Activated T-helper 17 cell treated with anti-CD3 and anti-CD28 coated beads, Interleukin-2, amount 50 U/mL, for 72 hours (primary cell): ENCODE measurements at places on chromosomes 13 and 19.

DNA sequence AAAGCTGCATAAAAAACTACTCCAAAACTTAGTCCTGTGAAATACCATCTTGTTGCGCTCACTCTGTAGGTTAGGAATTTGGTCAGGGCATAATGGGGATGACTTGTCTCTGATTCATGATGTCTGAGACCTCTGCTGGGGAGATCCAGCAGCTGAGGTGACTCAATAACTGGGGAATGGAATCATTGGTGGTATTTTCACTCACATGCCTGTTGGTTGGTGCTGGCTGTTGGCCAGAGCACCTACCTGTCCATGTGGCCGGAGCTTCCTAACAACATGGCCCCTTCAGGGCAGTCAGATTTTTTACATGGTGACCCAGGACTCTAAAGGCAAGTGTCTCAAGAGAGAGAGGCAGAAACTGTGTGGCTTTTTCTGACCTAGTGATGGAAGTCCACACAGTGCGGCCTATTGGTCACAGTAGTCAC, 7.4 kb upstream of the ESD start:
- peak; percentile 74 for ATAC-seq

- ATAC-seq: no peak
Measured at GRCh38 chr13:95160112-95160906, 140.9 kb downstream of the ABCC4 start.

- ATAC-seq: no peak
Measured at GRCh38 chr13:110303644-110304043, 3.3 kb downstream of the COL4A1 start.

GRCh38 chr13:112347986-112348385, 28.2 kb upstream of the SPACA7 start:
- ATAC-seq: no peak

GRCh38 chr13:26255691-26256277, 1.9 kb downstream of the CDK8 start:
- no peak for ATAC-seq

GRCh38 chr19:29372921-29373797, 152.6 kb upstream of the VSTM2B start:
- no peak for ATAC-seq

DNA sequence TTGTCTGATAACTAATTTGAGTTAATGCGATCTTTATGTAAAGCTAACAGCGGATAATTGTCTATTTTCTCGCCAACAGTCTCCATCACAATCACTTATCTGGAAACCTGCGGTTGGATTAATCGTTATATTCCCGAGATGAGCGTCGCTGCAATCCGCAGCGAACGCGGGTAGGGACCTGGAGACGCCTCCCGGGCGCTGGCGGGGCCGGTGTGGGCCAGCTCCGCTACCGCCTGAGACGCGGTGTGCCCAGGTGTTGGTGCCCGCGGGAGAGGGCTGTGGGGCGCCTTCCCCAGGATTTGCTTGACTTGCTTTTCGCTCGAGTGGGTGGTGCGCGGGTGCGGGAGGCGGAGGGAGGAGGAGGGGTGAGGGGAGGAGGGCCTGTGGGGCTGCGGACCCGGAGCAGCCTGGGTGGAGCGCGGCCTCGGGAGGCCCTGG, 38.3 kb downstream of the SOX1 start:
- ATAC-seq: no peak

GRCh38 chr13:35925669-35926068, 205.5 kb downstream of the DCLK1 start:
- no peak for ATAC-seq

- no peak for ATAC-seq
Measured at GRCh38 chr19:49592486-49593232, 1.7 kb downstream of the PRR12 start.

GRCh38 chr19:39183104-39183503, 13.7 kb upstream of the NCCRP1 start:
- no peak for ATAC-seq

DNA sequence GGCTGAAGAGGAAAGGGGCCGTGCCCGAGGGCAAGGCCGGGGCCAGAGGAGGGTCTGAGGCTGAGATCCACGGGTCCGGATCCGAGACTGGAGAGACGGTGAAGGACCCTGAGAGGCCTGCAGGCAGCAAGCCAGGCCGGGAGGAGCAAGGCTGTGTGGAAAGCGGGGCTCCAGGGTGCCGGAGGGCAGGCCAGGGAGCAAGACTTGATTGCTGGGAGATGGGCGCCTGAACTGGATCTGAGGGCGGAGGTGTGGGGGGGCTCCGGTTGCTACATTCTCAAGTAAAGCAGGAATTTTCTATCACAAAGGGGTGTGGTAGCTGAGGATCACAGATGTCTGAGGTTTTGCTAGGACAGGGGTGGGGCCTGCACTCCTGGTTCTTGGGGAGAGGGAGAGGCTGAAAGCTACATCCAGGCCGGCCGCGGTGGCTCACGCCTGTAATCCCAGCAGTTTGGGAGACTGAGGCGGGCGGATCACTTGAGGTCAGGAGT, 3.8 kb downstream of the MAMSTR start:
- no peak for ATAC-seq

GRCh38 chr19:30710721-30711120, 338.5 kb downstream of the ZNF536 start:
- no peak for ATAC-seq

GRCh38 chr19:16386619-16387240, 62.1 kb downstream of the KLF2 start:
- peak; percentile 61 for ATAC-seq

DNA sequence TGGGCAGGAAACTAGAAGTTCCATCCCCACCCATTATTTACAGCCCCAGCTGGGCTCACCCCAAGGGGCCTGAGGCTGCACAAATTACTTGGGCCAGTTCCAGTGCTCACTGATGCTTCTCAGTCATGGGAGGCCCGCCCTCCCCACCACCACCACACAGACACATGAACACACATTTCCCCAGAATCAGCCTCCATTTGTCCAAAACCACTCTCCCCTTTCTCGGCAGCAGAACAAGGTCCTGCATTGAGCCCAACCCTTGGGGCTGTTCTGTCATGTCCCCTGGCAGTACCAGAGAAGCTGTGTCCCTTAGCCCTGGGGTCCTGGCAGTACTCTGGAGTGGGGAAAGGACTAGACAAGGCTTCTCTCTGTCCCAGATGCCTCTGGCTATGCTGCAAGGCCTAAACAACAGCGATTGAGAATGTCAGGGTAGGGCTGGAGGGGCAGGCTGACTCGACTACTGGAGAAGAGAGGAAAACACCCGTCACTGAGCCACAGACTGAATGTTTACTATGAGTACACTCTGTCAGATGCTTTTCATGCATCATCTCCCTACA, 21.8 kb downstream of the SAMD4B start:
- peak; percentile 60 for ATAC-seq

DNA sequence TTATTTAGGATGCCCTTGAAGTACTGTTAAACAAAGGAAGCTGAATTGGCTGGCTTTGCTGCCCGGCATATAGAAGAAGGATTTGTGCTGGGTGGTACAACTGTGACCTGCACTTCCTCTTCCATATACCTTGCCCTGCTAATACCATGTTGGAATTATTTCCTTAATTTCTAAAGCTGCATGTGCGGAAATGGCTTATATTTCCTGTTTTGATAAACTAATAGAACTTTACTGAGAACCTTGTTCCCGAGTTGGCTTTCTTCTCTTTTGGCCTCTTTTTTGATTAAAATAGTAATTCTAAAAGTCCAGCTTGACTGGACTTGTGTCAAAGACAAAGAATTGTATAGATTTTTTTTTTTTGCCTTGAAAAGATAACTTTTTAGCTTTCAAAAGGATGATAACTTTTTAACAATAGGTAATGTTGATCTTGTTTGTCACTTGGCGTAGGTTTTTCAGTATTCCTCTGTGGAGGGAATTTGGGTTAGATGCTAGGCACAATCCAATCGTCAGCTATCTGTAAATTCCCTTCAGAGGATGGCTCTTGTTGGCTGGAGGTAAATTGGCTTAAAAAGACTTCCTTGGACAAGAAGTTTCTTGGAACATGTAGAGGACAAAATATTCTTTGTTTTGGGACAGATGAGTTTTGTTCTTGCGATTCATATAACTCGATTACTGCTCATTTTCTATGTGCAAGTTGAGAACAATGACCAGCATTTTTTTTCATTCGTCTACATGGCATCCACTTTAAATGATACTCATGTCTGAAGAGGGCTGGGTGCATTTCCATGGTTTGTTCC, 41.4 kb downstream of the COL4A2 start:
- ATAC-seq: no peak

DNA sequence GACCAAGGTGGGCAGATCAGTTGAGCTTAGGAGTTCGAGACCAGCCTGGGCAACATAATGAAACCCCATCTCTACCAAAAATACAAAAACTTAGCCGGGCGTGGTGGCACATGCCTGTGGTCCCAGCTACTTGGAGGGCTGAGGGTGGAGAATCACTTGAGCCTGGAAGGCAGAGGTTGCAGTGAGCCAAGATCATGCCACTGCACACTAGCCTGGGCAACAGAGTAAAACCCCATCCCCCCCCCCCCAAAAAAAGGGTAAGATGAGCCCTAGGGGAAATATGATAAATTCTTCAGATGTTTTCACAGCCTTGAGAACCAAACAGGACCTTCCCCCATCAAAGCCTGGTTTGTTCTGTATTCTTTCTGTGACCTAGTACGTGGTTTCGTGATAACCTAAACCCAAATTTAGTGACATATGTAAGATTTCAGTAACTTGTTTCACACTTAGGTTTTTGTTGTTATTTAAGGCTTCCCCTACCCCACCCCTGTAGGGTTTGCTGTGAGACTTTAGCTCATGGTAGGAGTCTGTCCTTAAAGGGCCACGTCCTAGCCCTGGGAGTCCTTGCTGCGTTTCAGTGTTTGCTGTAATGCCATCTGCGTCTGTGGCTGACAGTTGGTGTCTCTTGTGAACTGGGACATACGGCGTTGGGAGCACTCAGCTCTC, 49.6 kb downstream of the MYO9B start:
- ATAC-seq: peak; percentile 71

DNA sequence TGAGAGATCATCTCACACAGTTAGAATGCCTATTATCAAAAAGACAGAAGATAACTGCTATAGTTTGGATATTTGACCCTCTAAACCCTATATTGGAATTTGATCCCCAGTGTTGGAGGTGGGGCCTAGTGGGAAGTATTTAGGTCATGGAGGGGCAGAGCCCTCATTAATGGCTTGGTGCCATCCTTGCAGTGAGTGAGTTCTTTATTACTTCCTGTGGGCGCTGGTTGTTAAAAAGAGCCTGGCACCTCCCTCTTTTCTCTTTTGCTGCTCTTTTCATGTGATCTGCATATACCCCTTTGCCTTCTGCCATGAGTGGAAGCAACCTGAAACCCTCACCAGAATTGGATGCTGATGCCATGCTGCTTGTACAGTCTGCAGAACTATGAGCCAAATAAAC, 66.8 kb downstream of the TDRD3 start:
- no peak for ATAC-seq

DNA sequence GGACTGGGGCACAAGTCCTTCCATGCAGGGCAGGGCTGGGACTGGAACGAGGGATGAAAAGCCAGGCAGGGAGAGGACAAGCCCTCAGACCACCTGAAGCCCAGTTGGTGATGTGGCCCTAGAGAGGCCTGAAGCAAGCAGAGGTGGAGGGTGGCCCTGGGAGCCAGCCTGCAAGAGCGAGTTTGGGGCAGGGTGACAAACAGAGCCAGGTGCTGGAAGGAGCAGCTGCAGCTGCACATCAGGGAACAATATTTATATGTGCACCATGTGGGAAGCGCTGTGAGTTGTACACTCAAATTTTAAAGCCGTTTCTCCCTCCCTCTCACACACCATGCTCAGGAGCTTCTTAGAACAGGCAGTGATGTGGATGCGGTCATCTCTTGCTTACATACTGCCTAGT, 67.8 kb downstream of the FGF9 start:
- no peak for ATAC-seq

DNA sequence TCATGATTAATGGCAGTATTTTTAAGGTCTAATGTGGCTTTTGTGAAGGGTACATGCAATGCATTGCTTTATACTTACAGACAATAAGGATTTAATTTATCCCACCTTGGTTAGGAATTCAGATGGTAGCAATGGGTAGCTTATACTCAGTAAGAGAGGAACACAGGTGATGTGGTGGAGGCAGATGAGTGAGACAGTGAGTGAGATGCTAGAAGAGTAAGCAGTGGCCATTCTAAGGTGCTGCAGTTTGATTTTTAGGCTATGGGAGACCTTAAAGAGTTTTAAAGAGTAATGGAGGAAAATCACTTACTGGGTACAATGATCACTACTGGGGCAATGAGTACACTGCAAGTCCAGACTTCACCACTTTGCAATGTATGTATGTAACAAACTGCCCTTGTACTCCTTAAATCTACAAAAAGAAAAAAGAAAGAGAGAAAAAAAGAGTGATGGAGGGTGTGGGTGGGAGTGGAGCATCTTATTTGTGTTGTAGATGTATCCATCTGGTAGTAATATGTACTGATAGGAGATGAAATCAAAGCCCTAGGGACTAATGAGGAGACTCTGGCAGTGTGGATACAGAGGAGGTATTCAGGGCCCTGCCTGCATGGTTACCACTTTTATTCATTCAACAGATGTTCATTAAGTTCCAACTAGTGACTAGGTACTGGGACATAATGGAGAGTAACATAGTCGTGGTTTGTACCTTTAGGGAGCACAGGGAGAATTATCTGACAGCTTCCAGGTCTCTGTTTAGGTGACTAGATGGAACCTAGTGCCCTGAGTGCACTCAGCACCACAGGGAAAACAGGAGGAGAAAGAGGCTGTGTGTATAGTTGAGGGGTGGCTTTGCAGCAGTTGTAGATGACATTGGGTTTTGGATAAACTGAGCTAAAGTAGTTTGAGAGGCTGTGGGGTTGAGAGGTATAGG, 99.0 kb downstream of the GPC6 start:
- ATAC-seq: no peak

DNA sequence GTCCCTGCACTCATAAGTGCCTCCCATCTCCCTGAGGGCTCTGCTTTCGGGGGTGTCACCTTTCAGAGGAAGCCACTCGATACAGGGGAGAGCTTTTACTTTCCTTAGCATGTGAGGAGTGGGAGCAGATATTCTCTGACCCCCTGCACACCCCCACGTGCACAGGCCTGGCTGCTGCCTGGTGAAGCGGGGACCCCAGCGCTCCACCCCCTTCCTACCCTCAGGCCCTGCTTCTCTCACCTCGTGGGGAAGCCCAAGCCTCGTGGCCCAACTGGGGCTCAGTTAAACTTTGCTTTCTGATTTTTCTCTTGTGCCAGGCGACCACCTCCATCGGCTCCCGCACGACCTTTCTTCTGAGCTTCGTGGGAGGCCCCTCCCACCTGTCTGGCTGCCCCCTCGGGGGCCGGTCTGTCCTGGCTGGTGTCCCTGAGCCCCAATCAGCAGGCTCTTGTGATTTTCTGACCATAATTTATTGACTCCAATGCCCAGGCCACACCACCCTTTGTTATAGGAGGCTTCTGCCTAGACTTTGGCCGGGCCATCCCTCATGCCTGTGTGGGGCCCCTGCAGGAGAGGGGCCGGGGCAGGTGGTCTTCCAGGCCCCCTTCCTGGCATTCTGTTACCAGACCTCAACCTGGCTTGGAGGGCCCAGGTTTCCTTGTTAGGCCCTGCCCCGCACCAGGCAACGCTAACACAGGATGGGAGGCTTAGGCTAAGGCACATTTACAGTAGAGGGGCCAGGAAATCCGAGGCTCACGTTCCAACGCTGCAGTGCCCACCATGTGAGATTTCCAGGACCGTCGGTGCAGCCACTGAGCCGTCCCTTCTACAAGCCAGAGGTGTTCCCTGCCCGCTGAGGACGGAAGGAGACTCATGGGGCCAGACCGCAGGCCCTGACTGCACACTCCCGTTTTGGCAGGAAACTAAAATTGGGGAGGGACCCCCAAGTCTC, 3.7 kb downstream of the TMED1 start:
- no peak for ATAC-seq

GRCh38 chr19:47676811-47677210, 36.4 kb upstream of the EHD2 start:
- no peak for ATAC-seq

- no peak for ATAC-seq
Measured at GRCh38 chr19:18397242-18398202, at the start of gene LRRC25. LRRC25 (minus strand) TSS chr19:18397622; CDS start chr19:18396963, 659 bp downstream.

GRCh38 chr13:51148952-51149573, 38.0 kb upstream of the C13orf42 start:
- ATAC-seq: no peak
